ENCODE measurements at places on chromosomes 13 and 19.

DNA sequence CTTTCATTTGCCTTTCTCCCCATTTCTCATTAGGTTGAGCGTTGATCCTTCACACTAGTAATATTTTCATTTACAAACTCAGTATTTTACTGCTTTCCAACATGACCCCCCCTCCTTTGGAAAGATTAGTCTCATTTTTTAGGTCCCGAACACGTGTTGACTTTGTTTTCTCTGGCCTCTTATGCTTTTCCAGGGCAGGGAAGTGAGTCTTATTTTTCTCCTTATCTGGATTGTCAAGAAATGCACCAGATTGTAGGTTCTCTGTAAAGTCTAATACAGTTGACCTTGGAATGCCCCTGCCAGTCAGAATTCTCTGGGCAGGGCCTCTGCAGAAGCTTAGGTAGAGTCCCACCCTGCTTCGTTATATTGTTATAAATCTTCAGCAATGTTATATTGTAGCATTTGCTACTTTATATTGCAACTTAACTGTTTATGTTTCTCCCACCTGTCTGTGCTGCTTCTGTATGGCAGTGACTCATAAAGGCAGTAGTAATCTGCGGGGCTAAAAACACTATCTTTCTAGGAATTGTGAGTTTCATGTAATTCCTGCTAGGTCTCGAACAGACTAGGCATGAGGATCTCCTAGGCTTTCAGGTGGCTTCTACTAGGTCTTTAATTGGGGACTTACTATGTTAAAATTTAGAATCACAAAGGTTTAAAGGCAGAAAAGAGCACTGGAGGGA lies 2.0 kb downstream of the TDRD3 start:
- DNase-seq: no peak

GRCh38 chr19:41323430-41324125 lies 13.6 kb downstream of the CCDC97 start:
- peak; percentile 98 for DNase-seq

- no peak for DNase-seq
These were observed 18.5 kb upstream of the ATP12A start for GRCh38 chr13:24661713-24662112.

- DNase-seq: peak; percentile 97
These were observed at the start of the genes IER2 and STX10 for GRCh38 chr19:13150187-13150930. IER2 (plus strand) TSS chr19:13150411; CDS start chr19:13153187, 2,776 bp downstream. STX10 (minus strand) TSS chr19:13150375; CDS start chr19:13150173, 202 bp downstream.

DNA sequence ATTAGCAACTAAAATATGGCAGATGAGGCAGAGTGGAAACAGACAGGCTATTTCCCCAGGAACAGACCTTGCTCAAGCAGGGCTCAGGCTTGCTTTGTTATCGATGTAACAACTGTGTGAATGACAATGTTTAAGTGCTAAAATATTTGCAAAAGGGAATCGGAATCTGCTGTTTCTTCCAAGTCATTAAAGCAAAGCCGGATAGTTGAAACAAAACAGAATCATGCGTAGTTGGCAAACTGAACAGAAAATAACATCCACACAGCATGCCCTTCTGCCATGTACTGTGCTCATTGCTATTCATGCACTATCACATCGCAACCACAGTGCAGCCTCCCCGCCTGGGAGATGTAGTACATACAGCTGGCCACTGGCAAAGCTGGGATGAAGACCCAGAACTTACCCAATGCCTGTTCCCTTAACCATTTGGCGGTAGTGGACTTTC lies 799.1 kb downstream of the DIAPH3 start:
- no peak for DNase-seq

DNA sequence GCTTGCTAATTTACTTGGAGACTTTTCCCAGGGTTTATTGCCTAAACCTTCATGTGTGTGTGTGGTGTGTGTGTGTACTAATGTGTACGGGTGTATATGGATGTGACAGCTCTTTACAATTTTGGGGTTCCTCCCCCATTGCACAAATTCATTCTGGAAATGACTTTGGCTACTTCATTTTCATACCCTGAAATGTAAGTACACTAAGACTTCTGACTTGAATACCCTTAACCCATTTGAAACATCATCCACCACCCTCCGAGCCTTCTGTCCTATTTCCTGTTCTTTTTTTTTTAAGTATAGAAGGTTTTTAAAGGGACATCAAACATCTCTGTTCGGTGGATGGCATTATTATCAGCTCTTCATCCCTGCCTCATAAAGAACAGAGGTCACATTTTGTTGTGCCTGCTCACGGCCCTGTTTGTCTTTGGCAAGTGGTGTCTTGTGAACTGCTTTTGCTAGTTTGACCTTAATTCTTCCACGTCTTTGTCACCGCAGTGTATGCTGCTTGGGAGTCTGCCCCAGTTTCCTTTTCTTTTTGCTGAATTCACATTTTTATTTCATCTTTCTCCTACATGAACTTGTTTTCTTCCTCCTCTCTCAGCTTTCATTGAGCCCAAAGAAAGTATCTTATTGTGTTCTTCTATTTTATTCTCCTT lies 228.3 kb downstream of the FOXO1 start:
- peak; percentile 42 for DNase-seq

GRCh38 chr19:31089681-31090080 lies 259.6 kb downstream of the TSHZ3 start:
- DNase-seq: no peak

GRCh38 chr13:112059457-112060281 lies 7.3 kb upstream of the SOX1 start:
- no peak for DNase-seq

- no peak for DNase-seq
These were observed 9.0 kb downstream of the TNFSF14 start for GRCh38 chr19:6660930-6661329.

GRCh38 chr13:73040968-73041596 lies 17.7 kb upstream of the KLF5 start:
- no peak for DNase-seq

GRCh38 chr19:8618751-8619150 lies 8.2 kb upstream of the ADAMTS10 start:
- DNase-seq: no peak

- no peak for DNase-seq
These were observed 45.4 kb downstream of the ARHGEF18 start for GRCh38 chr19:7393939-7394730.

DNA sequence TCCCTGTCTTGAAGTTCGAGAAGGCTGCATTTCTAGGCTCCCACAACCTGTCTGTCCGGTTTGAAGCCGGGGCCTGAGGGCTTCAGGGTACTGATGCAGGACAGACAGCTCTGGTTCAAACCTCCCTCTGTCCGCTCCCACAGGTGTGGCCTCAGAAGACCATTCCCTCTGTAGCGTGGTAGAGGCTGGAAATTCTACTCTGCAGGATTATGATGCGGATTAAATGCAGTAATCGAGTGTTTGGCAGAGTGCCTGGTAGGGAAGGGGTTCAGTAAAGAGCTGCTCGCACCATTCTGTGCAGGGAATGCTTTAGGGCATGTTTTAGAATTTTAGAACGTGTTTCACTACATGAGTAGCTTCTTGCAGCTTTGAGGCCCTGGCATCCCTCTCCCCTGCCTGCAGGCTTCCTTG lies 30.5 kb downstream of the PPP1R37 start:
- DNase-seq: no peak

DNA sequence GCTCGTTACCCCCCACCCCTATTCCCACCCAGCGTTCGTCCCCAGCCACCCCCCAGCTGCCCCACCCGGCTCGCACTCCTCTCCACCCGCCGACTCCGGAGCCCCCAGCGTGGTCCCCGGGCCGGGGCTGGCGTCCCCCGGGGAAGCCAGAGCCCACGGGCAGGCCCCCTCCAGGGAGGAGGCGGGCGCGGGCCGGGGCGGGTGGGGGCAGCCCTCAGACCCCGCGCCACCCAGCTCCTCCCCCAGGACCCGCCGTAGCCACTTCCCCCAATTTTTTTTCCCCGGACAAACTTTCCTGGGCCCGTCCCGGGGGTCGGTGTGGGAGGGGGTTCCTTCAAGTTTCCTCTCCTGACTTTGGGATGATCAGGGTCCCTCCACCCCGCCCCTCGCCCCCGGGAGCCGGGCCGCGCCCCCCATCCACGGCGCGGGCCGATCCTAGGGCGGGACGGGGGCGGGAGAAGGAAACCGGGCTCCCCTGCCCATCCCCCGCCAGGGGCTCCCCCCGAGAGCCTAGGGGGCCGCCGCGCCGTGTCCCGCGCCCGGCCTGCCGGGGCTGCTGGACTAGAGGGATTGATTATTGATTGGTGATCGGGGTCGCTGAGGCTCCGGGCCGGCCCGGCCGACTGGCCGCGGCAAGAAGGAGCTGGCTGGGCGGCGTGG lies 927 bp upstream of the TSHZ3 start:
- DNase-seq: no peak

- DNase-seq: no peak
These were observed 192.5 kb downstream of the POU4F1 start for GRCh38 chr13:78410847-78411246.

DNA sequence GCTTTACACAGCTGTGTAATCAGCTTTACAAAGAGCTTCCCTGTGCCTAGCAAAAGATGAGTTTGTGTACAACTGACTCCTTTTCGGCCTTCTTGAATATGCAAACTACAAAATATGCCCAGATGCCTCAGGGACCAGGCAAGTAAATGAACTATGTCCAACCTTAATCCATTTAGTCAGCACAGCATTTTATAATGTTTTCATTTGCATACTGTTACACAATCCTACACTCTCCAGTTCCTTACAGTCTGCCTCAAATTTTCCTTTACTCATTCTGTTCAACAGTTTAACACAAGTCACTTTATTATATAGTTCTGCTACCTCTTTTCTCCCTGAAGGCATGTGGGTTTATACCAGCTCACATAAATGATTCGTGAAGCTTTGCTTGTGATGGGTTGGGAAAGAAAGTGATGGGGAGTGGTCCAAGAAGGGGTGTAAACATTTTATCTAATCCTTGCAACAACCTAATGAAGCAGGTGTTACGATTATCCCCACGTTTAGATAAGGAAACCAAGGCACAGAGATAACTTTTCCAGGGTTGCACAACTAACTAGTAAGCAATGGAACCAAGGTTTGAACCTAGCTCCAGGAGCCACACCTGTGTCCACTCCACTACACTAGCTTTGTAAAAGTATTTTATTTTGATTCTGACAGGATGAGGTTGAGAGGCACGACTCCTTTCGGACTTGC lies 3.3 kb upstream of the USP12 start:
- DNase-seq: no peak

DNA sequence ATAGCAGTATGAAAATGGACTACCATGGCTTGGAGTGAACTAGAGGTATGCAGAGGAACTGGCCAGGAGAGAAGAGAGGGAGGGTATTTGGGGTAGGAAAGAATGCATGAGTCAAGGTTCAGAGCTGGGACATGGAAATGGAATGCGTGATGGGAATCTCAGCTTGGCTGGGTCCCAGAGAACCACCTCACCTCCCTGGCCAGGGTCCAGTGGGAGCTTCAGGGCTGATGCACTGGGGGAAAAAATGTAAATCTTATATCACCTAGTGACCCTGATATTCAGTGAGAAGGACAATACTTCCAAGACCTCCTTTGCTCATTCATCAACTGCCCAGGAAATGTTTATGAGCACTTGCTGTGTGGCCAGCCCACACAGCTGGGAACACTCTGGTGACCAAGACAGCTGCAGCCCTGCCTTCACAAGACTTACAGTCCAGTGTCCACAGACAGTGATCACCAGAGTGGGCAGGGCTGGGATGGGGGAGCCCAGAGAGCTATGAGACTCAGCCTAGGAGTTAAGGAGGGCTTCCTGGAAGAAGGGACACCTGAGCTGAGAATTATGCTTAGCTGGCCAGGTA lies 12.8 kb downstream of the IGSF23 start:
- DNase-seq: peak; percentile 92

DNA sequence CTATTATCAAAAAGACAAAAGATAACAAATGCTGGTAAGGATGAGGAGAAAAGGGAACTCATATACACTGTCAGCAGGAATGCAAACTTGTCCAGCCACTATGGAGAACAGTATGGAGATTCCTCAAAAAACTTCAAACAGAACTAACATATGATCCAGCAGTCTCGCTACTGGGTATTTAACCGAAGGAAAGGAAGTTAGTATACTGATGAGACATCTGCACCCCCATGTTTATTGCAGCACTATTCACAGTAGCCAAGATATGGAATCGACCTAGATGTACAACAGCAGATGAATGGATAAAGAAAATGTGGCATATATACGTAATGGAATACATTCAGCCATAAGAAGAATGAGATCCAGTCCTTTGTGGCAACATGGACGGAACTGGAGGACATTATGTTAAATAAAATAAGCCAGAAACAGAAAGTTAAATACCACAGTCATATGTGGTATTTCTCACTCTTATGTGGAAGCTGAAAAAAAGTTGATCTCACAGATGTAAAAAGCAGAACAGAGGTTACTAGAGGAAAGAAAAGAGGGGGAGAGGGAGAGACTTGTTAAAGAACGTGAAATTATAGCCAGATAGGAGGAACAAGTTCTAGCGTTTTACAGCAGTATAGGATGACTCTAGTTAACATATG lies 83.2 kb downstream of the RUBCNL start:
- no peak for DNase-seq

GRCh38 chr13:89393758-89394304 lies 1722.7 kb downstream of the SLITRK5 start:
- no peak for DNase-seq

DNA sequence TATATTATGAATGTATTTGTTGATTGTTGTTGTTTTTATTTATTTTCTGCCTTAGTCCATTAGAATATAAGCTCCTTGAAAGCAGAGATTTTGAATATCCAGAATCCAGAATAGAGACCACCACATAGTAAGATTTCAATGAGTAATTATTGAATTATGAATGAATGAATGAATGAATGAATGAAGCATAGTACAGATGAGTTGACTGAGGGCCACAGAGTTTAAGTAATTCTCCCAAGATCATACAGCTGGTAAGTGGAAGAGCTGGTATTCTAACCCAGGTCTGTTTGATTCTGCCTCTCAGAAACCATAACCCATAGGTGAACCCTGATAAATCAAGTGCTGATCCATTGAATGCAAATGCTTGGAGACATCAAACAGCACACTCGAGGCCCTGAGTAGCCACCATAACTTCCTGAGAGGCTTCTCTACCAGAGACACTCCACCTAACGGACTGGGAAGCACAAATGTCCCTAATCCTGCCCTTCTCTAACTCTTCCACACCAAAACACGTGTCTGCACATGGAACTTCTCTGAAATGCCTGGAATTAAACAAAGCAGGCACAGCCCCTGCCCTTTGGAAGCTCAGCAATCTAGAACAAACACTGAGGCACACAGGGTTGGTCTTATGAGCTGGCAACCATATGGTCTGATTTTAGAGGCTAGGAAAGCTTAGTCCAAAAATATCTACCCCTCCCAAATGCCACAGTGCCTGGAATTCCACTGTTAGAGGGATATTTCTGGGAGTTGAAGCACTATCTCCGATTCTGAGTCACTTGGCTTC lies 190.1 kb downstream of the FOXO1 start:
- DNase-seq: peak; percentile 30

DNA sequence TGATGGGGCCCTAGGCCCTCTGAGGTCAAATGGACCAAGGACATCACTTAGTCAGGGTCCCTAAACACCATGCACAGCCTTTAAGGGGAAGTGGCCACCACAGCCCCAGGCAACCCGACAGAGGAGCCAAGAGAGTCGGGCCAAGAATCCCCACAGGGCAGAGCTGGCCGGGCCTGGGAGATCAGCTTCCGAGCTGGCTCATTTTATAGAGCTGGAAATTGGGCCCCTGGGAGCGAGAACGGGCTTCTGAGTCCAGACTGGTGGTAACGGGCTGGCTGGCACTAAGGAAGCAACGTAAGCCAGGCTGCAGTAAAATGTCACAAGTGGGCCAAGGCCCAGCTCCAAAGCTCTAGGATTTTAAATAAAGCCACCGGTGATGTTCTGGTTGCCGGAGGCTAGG lies 51.1 kb downstream of the HSPH1 start:
- DNase-seq: no peak
